ENCODE measurements at places on chromosomes 2 and 18.

- peak; percentile 12 for DNase-seq
Measured at GRCh38 chr2:143284087-143284675, 155.0 kb downstream of the ARHGAP15 start.

DNA sequence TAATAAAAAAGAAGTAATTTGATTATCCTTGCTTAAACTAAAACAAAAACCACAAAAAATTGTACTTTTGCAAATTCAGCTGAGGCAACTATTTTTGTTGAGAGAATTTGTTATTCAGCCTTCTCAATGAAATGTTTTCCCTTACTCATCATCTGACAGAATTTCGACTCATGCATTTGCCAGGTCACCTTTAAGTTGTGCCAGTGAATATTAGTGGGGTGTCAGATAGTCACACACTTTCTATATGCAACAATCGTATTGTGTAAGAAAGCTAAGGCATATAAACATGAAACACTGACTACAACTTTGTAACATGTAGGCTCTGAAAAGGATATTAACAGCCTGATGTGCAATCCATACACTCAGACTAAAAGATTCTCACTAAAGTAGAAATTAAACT, 1653.1 kb upstream of the SLC39A10 start:
- DNase-seq = no peak

DNA sequence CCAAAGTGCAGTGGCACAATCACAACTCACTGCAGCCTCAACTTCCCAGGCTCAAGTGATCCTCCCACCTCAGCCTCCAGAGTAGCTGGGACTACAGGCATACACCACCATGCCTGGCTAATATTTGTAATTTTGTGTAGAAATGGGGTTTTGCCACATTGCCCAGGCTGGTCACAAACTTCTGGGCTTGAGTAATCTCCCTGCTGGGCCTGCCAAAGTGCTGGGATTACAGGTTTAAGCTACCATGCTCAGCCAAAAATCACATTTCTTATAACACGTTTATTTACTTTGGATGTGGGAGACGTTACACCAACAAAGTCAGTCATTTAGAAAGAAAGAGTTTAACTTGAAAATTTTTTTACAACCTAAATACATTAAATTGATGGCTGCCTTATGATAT, 209.0 kb upstream of the VWC2L start:
- DNase-seq = no peak

- DNase-seq = no peak
Measured at GRCh38 chr2:236430584-236430983, 139.0 kb upstream of the ACKR3 start.

- no peak for DNase-seq
Measured at GRCh38 chr2:108385411-108386071, 7.8 kb downstream of the SULT1C4 start.

DNA sequence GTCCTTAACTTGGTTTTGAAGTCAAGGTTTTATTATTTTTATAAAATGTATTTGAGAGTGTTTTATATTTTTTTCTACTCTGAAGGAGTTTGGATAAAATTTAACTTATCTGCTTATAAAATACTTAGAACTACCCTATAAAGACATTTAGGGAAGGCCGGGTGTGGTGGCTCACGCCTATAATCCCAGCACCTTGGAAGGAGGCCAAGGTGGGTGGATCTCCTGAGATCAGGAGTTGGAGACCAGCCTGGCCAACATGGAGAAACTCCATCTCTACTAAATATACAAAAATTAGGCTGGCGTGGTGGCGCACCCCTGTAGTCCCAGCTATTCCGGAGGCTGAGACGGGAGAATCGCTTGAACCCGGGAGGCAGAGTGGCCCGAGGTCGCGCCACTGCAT, 486.4 kb downstream of the DSC3 start:
- no peak for DNase-seq

DNA sequence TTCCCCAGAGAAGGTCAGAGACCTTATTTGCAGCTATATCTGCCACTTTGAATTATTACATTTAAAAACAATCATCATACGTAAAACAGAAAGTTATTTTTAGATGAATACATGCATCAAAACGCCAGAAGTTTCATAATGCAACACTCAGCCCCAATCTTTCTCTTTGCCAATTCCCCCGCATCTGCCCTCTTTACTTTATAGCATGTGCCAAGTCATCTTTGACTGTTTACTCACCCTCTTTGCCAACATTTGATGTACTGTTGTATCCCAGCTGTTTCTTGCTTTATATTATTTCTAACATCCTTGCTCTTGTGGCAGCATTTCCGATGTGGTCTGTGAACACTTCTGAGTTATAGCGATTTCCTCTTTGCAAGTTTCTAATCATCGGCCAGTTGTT, 86.2 kb downstream of the CRIM1 start:
- DNase-seq = no peak

DNA sequence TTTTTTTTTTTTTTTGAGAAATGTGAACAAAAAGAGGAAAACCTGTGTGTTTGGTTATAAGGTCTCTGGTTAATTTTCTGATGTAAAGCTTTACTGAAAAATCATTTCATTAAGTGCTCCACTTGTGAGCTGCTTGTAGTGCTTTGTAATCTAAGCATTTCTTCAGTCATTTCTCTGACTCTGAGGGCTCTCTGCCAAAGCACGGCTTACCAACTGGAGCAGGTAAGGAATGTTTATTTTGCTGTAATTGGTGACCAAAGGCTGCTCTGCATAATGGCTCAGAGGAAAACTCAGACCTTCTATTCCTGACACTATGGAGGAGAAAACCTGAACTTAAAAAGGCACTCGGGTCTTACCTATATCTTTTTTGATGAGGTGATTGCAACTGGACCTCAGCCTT, 848.8 kb downstream of the MBD2 start:
- DNase-seq = no peak

DNA sequence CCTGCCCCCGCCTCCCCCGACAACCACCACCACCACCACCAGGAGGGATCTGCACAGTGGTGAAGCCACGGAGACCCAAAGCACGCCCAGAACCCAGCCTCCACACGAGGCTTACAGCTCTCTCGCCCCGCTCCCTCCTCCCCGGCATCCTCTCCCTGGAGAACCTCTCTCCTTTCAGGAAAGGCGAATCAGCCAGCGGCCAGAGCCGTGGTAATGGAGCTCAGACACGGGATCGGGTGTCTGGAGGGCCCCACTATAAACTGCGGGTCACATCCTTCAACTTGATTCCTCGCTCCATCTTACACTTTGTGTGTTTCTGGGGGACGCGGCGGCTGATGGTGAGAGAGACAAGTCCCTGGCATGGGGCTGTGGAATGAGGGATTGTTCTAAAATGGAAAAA, 271.5 kb upstream of the SIX2 start:
- DNase-seq = no peak

GRCh38 chr2:33204945-33205344, 258.2 kb downstream of the LTBP1 start:
- no peak for DNase-seq

DNA sequence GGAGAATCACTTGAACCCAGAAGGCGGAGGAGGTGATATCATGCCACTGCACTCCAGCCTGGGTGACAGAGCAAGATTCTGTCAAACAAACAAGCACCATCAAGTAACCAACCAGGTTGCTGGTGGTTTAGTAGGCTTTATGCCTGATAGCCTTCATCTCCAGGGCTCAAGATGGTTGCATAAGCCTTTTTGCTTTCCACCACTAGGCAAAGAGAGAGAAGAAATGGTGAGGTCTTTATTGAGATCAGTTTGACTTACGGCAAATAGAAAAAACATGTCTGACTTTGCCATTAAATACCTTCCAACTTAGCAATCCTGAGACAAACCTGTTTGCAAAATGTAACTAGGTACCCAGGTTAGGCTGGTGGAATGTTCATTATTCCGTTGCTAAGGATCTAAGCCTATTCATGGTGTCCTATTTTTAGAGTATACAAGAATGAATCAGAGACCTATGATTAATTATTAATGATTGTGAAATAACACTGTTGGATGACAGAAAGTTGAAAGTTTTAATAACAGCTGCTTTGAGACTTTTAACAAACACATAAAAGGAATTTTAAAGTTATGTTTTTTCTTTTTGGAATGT, 53.5 kb upstream of the SLC38A11 start:
- no peak for DNase-seq

DNA sequence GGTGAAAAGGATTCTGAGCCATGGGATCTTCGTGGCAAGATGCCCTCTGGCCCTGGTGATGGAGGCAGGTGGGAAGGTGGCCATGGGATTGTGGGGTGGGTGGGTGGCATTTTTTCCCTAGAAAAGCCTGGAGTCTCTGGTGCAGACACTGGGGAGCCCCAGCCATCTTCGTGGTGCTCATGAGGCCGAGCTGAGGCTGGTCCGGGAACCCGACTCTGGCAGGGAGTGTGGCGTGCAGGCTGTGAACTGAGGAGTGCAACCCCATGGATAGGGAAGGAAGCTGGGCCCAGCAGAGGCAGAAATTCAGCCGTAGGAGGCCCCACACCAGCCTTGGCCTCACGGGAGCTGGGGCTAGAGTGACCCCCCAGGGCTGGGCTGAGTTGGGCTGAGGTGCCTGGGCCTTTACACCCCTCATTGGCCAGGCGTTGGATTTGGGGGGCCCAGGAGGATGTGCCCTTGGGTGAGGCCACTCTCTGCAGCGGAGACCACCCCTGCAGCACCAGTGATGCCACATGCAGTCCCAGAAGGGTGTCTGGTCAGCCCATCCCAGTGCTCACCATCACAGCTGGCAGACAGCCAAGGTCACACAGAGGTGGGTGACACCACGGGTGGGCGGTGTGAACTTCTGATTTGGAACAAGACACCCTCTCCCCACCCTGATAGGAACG, 115.6 kb upstream of the HDAC4 start:
- no peak for DNase-seq

DNA sequence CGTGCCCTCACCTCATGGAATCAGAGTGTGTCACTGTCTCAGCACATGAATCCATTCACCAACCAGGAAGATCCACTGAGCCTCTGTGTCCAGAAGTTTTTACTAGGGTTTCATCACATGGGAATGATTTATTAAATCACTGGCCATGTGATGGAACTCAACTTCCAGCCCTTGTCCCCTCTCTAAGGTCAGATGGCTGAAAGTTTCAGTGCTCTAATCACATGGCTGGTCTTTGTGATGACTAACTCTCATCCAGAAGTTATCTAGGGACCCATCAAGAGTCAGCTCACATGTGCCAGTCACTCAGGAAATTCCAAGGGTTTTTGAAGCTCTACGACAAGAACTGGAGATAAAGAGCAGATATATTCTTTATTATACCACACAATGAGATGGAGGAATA, 140.5 kb upstream of the GYPC start:
- no peak for DNase-seq

DNA sequence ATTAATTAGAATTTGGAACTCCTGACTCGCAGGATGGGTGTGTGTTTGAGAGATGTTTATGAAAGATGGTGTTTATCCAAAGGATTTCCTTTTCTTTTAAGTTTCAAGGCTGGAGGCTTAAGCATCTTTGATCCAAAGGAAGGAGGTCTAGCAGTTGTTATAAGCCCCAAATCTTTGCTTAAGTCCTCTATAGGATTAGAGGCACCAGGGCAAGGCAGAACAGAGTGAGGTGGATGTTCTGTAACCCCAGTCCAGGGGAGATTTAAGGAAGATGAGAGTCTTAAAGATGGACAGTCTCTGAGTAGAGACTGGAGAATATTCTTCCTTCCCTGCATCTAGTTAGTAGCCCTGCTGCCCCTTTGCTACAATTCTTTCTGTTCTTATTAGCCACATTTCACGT, 17.5 kb downstream of the LBH start:
- DNase-seq = no peak

DNA sequence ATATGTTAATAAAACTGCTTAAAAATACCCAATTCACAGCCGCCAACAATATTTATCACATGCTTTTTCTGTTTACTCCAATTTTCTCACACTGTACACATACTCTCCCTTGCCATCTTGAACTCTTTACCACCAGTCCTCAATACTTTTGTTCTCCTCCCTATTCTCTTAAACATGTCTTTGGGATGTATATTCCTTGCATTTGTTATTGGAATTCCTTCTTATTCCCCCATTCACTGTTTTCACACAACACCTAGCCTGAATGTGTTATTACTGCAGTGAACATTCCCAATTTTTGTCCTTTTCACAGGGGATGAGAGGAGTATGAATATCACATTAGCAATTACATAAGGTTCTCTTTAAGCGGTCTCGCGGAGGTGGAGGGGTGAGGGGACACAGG, 94.7 kb downstream of the USP34 start:
- no peak for DNase-seq

- no peak for DNase-seq
Measured at GRCh38 chr2:222797261-222797660, 63.6 kb upstream of the ACSL3 start.

DNA sequence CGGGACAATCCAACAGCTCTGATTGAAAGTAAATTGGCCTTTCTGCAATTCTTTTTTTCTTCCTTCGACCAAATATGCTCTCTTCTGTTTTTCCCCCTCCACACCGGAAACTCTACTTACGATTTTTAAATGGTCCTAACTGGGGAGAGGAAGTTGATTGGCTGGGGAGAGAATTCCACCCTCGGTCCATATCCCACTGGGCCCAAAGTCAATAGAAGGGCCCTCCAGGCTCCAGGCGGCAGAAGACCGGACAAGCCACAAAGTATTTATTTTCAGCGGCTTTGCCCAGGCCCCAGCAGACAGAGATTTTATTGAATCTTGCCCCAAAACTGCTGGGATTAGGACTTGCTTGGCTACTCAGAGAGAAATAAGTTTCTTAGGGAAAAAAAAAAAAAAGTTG, 37.1 kb upstream of the SMAD7 start:
- no peak for DNase-seq

- DNase-seq = no peak
Measured at GRCh38 chr2:100919316-100919715, 82.8 kb upstream of the RPL31 start.

DNA sequence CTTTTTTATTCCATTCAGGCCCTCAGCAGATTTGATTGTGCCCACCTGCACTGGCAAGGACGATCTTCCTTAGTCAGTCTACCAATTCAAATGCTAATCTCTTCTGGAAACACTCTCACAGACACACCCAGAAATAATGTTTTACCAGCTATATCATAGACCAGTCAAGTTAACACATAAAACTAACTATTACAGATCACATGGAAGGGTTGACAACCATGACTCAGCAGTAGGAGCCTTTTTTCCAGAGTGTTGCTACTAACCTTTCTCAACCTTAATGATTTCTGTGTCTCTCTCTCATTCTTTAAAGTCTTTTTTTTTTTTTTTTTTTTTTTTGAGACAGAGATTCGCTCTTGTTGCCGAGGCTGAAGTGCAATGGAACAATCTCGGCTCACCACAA, 143.5 kb upstream of the MSH6 start:
- no peak for DNase-seq

DNA sequence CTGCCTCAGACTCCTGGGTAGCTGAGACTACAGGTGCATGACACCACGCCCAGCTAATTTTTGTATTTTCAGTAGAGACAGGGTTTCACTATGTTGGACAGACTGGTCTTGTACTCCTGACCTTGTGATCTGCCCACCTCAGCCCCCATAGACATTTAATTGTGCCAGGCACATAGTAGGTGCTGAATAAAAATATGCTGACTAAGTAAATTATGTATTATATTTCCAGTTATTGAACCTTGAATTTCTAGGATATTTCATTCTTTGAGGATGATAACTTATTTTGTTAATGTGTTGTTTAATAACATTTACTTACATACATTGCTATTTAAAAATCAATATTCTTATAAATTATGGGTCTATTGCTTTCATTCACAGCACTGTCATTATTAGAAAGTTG, 190.4 kb upstream of the LRRTM4 start:
- no peak for DNase-seq

GRCh38 chr2:217680381-217680780, 322.4 kb downstream of the TNS1 start:
- DNase-seq = no peak

GRCh38 chr2:65499216-65499615, 66.8 kb upstream of the SPRED2 start:
- DNase-seq = no peak

GRCh38 chr2:168322325-168323007, 75.1 kb upstream of the STK39 start:
- no peak for DNase-seq

- DNase-seq = no peak
Measured at GRCh38 chr18:38313831-38314230, 748.2 kb upstream of the CELF4 start.
